ENCODE measurements at places on chromosomes 4 and X.
A peak's percentile ranks its signal among the peaks of the same experiment; 100 is the strongest.

- no peak for DNase-seq
Measured at GRCh38 chrX:6568031-6568430, 33.1 kb upstream of the VCX3A start.

DNA sequence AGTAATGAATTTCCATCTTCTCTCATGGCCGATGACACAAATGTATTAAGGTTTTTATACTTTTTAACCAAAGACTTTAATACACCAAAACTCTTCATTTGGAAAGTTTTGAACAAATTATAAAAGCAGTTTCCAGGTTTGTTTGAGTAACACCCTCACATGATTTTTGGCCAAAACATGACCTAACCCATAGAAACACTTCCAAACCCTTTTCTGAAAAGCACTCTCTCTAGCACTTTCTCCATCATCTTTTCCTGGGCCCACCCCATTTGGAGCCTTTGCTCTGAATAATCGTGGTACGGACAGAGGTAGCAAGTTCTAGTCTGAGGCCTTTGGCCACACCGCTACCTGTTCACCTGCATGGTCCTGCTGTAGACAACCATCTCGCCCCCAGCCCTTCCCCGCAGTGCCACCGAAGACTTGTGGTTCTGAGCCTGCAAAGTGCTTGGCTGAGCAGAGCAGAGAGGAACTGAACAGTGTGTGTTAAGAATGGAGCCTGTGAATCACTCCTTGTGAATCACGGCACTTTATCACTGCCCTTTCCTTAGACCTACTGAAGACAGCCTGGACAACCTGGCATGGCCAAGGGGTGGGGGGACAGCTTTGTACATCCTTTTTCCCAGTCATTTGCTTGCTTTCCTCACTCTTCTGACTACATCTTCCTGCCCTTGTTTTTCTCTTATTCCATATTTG, 181.8 kb downstream of the PTTG2 start:
- DNase-seq: no peak

- no peak for DNase-seq
Measured at GRCh38 chr4:83180431-83180968, 66.0 kb upstream of the PLAC8 start.

DNA sequence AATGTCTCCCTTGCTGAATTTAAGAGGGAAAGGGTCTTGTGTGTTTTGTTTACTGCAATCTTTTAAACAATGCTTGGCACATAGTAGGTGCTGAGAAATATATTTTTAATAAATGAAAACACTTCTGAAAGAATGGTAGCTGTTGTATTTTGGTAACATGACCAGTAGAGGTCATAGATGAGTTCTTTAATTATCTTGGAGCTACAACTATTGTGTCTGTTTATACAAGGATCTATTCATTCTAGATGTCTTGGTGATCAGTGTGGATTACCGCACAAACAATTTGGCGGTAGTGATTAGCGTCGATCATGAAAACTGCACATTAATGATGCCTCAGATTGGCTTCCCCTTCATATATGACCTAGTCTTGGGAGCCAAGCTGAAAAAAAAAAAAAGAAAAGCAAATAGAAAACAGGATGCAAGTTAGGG, 21.4 kb upstream of the SCRG1 start:
- DNase-seq: no peak

GRCh38 chrX:150587585-150588503, 19.4 kb downstream of the MTM1 start:
- peak; percentile 50 for DNase-seq

DNA sequence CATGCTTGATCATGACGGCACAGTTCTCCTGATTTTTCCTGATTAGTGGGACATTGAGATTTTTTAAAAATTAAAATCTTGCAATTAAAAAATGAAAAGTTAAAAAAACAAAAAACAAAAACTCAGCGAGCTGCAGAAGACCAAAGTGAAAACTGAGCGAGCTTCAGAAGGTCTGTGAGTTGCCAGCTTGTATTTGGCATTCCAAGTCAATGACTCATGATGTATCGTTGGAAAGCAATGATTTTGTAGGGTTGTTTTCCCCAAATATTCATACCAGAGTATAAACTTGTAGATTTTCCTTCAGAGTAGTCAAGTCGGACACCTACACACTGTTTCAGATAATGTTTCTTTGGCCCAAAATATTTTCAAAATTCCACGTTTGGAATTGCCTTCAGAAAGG, 76.9 kb downstream of the LRRC66 start:
- no peak for DNase-seq

GRCh38 chr4:26252349-26253025, 68.3 kb upstream of the RBPJ start:
- no peak for DNase-seq

GRCh38 chr4:156595041-156595440, 376.6 kb downstream of the PDGFC start:
- DNase-seq: no peak

DNA sequence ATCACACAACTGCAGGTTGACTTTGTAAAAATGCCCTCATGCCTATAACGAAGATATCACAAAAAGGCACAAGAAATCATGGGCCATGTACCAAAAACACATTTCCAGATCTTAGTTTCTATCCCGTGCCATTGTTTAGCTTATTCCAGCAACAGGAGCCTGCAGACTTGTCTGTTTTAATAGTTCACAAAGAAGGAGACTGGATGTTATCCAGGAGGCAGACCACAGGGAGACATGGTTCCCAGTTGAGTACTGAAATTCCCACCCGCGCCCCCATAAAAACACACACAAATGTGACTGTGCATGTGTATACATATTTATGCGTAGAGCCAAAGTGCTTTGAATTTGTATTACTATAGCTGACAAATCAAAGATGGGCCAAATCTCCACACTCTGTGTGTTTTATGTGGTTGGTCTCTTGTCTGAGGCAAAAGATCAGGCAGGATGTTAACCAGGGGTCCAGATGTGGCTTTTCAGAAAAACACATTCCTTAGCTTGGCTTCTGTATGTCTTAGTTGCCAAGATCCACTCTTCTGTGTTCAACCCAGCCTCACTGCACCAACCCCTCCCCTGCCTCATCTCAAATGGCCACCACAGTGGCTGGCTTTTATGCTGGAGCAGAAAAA, 469.2 kb upstream of the DIPK2B start:
- no peak for DNase-seq

- DNase-seq: no peak
Measured at GRCh38 chr4:115424852-115425251, 311.4 kb upstream of the NDST4 start.

- no peak for DNase-seq
Measured at GRCh38 chrX:133373386-133374079, 41.8 kb downstream of the GPC4 start.

DNA sequence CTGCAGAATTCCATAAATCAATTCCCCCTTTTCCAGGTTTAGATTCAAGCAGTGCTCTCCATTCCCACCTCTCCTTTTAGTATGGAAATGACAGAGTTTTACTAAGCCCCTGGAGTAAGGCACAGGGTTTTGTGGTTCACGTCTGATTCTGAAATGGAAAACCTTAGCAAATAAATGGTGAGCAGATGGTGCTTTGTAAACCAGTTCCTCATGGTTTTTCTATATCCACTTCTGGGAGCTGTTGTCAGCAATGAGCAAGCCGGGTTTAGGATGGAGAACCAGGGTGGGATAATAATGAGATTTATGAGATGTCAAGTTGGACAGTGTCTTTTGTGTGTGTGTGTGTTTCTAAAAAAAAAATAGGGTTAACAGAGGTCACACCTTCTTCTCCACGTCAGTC, 113.8 kb upstream of the RBPJ start:
- no peak for DNase-seq

- no peak for DNase-seq
Measured at GRCh38 chrX:23936180-23936579, 28.4 kb downstream of the CXorf58 start.

DNA sequence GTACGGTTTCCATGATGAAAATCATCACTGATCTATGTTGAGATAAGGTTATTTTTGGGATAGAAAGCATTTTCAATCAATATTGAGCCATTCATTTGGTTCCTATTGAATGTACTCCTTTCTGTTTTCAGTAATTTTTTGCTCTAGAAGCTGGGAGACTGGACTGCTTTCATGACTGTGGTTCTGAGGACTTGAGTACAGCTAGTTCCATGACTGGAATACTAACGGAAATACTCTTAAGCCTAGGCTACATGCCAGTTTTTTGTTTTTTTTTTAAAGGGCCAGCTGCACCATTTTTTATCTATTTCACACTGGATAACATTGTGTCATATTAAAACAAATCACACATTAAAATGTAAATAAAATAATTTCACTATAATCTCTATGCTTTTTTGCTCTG, 16.7 kb downstream of the PRR32 start:
- DNase-seq: no peak

GRCh38 chr4:6226506-6226905, 26.2 kb upstream of the JAKMIP1 start:
- DNase-seq: no peak

- no peak for DNase-seq
Measured at GRCh38 chr4:1405636-1406393, 427 bp downstream of the NKX1-1 start.

GRCh38 chrX:24026432-24026831, 554 bp downstream of the KLHL15 start:
- DNase-seq: no peak

GRCh38 chrX:45063319-45064095, 137.2 kb downstream of the DIPK2B start:
- no peak for DNase-seq

DNA sequence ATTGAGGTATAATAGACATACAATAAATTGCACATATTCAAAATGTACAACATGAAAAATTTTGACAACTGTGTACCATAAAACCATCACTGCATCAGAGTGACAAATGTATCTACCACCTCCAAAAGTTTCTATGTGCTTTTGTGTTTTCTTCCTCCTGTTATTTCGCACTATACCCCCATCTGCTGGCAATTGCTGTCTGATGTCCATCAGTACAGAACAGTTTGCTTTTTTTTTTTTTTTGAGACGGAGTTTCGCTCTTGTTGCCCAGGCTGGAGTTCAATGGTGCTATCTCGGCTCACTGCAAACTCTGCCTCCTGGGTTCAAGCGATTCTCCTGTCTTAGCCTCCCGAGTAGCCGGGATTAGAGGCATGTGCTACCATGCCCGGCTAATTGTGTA, 154.3 kb upstream of the GIMD1 start:
- no peak for DNase-seq

GRCh38 chrX:43002526-43003203, 224.7 kb upstream of the PPP1R2C start:
- DNase-seq: no peak

- no peak for DNase-seq
Measured at GRCh38 chr4:104896660-104897645, 249.7 kb upstream of the TET2 start.

GRCh38 chr4:145290955-145291354, 110.6 kb upstream of the OTUD4 start:
- no peak for DNase-seq

GRCh38 chr4:107083-107443, 17.2 kb upstream of the ZNF718 start:
- no peak for DNase-seq

GRCh38 chr4:86955888-86956451, 21.2 kb downstream of the AFF1 start:
- no peak for DNase-seq

DNA sequence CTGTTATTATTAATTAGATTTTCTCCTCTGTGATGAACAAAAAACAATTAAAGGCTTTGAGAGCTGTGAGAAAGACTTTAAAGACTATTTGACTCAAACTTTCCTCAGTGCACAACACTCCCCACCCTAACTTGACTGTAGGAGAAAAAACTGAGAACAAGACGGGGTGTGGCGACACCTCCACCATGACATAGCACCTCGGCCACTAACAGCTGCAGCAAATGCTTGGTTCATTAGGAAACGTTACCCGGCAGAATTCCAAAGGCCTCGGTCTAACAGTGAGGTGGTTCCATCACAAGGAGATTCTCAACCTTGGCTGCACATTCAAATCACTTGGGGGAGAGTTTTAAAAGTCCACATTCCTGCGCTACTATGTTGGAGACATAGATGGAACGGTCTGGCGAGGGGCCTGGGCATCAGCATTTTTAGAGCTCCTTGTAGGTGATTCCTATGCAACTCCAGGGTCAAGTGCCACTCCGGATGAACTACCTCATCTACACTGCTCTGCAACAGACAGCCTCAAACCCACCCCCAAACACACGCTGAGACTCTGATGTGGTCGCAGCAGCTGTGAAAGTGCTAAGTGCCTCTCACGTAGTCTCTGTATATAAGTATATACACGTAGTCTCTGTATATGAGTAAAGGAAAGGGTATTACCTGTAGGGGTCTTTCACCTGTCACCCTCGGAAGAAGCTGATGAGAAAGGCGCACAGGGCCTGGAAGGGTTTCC, 1.0 kb downstream of the FGFBP2 start:
- peak; percentile 50 for DNase-seq

- DNase-seq: no peak
Measured at GRCh38 chrX:123807835-123808416, 51.9 kb upstream of the XIAP start.

DNA sequence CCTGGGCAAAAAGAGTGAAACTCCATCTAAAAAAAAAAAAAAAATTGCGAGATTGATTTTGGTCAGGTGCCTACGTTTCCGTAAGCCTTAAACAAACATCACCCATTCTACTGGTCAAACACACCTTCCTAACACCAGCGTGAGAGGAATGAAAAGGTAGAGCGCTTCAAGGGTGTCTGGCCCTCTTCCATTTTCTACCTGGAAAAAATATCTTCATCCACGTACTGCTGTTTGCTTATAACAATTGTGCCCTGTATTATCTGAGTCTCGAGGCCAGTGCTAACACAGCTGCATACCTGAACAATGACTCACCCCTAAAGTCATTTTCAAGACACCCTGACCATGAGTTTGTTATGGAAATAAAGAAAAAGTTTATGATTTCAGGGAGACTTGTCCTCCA, 13.9 kb downstream of the TMSB4X start:
- no peak for DNase-seq

DNA sequence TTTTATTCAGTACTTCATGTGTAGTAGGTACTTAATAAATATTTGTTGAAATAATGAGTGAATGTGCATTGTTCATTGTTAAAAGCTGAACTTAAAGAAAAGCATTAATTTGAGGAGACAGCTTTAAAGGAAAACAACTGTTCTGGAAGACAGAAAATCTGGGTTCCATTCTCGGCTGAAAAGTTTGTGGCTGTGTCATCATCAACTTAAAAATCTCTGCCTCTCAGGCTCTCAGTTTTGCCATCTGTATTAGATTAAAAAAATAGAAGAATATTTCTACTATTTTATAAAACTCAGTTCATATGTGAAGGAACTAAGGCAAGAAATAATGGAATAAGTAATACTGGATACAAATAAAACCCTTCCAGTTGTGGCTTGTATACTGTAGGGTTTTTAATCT, 62.5 kb downstream of the FSTL5 start:
- DNase-seq: no peak

- DNase-seq: peak; percentile 47
Measured at GRCh38 chr4:182806259-182807252, 110.6 kb downstream of the DCTD start.

DNA sequence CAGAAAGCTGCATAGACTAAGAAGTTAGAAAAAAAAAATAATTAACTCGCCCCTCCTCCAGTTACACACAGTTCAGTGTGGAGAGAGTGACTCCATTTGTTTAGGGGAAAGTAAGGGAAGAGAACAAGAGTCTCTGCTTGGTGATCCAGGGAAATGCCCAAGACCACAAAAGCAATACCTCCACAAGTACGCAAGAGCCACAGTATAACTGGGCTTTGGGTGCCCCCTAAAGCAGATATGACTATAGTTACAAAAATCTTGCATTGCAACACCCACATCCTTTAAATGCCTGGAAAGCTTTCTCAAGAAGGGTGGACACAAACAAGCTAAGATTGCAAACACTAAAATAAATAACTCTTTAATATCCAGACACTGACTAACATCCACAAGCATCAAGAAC, 164.2 kb upstream of the NRK start:
- DNase-seq: no peak
